ENCODE measurements at places on chromosomes 1 and 21.

DNA sequence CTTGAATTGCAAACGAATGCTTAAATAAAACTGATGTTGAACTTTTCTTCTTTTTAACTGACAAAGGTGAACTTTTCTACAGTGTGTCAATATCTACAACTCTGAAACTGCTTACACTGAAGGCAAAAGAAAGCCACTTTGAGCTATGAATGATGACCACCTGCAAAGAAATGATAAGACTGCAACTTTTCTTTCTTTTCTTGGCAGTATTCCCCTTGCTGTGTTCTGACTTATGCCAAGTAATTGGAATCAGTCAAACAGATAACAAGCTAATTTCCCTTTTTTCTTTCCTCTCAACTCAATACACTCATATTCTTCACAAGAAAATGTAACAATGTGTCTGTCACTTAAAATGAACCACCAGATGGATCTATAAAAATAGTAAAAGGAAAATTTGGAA, 588.1 kb upstream of the BRINP3 start:
- DNase-seq = no peak

- DNase-seq = no peak
These were observed 115.2 kb downstream of the TGFBR3 start for GRCh38 chr1:91770667-91771268.

GRCh38 chr1:112083487-112083886, 94.0 kb upstream of the KCND3 start:
- no peak for DNase-seq

DNA sequence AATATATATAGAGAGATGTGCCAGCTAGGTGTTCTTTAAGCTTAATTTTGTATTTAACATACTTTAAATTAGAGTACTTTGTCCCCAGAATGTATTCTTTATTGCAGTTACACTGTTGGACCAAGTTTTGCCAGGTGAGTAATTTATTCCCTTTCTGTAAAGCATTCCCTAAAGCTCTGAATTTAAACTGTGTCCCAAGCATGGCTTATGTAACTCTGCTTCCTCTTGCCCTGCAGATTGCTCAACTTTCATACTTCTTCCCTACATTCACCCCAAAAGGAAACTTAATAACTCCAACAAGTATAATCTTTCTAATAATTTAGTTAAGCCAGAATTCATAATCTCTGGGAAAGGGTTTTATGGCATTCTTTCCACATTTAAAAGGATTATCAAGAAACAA, 5.6 kb downstream of the LYPLAL1 start:
- peak; percentile 63 for DNase-seq

DNA sequence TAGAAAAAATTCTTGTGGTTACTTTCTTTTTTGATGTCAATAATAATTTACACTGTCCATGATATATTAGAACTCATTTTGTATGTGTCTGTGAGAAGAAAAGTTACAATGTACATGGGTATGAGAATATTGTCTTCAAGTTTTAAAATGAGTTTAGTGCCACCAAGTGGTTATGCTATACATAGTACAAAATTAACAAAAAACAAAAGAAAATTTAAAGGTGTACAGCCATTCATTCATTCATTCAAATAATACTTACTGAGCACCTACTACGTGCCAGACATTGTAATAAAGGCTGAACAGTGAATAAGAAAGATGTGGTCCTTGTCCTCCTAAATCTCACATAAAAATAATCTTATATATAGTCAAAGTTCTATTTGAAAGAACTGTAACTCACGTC, 27.7 kb downstream of the UCHL5 start:
- DNase-seq = no peak

DNA sequence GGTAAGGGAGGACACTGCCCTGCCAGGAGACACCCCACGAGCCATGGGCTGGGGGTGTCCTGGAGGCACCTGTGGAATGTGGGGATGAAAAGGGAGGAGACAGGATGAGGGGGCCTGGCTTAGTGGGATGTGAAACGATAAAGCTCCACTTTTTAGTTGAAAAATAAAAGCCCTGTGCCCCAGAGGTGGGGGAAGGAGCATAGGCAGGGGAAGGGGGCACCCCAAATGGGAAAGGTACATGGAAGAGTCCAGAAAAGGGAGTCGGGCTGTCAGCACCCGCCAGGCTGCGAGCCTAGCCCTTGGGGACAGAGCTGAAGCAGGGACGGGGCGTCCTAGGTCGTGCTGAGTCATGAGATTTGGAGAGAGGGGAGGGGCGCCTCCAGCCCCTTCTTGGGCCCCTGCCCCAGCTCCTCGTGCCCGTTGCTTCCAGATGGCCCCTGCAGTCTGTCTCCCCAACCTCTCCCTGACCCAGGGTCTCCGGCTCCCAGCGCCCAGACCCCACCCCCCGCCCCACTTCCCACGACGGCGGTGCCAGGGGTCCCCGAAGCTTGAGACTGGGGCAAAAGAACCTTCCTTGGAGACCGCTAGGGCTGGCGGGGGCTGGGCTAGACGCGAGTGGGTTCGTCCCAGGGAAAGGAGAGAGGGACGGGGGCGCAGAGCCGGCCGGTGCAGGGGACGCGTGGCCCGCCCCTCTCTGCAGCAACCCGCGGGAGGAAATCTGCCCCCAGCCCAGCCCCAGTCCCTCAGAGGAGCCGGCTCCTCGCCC, 795 bp downstream of the SYT2 start:
- no peak for DNase-seq

DNA sequence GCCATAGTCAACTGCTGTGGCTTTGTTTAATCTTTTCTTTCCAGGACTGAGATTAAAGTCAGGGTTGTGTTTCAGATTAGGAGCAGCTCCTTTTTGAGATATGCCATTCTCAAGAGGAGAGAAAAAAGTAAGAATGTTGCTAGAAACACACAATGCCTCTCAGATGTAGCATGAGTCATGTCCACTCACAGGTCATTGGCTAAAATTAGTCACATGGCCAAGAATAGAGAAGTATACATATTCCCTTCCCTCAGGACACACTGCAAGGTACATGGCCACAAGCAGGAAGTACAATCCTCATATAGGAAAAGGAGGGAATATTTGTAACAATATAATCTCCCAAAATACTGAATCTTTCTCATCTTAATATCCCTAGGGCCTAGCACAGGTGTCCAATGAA, 141.9 kb upstream of the PTBP2 start:
- no peak for DNase-seq

GRCh38 chr1:49060766-49061165, 284.1 kb upstream of the BEND5 start:
- no peak for DNase-seq

DNA sequence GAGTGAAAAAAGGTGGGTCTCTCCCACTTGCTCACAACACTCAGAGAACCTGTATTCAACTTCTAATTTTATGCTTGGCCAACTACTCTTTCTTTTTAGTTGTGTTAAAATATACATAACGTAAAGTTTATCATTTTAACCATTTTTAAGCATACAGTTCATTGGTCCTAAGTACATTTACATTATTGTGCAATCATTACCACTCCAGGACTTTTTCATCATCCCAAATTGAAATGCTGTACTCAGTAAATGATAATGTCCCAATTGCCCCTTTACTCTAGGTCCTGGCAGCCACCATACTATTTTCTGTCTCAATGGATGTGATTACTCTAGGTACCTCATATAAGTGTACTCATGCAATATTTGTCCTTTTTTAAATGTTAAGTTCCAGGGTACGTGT, 212.3 kb upstream of the PLXNA2 start:
- no peak for DNase-seq

DNA sequence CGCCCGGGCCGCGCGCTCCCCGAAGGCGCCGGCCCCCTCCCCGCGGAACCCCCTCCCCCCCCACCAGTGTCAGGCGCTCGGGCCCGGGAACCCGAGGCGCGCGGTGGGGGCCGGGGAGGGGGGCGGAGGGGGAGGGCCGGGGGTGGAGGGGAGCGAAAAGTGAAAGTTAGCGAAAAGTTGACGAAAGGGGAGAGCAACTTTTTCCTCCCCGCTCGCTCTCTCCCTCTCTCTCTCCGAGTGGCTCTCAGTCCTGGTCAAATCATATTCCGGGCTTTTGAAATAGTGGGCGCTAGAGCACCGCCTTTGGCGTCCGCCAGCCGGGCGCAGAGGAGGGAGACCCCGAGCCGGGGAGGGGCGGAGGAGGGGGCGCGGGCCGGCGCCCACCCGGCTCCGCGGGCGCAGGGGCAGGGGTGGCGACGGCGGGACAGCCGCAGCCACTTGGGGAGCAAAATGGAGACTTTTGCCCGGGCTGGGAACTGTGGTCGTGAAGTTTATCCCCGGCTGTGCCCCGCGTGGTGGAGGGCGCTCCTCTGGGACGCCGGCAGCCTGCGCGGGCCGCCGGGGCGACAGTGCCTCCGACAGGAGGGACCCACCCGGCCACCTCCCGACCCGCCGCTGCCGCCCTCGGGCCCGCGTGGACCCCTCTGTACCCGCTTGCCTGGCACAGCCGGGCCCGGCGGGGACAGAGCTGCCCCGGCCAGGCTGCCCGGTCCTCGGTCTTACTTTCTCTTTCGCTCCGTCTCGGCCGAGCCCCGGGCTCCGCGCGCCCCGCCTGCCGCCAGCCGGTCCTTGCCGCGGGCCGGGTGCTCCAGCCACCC, 697 bp downstream of the PRDM16 start:
- no peak for DNase-seq

DNA sequence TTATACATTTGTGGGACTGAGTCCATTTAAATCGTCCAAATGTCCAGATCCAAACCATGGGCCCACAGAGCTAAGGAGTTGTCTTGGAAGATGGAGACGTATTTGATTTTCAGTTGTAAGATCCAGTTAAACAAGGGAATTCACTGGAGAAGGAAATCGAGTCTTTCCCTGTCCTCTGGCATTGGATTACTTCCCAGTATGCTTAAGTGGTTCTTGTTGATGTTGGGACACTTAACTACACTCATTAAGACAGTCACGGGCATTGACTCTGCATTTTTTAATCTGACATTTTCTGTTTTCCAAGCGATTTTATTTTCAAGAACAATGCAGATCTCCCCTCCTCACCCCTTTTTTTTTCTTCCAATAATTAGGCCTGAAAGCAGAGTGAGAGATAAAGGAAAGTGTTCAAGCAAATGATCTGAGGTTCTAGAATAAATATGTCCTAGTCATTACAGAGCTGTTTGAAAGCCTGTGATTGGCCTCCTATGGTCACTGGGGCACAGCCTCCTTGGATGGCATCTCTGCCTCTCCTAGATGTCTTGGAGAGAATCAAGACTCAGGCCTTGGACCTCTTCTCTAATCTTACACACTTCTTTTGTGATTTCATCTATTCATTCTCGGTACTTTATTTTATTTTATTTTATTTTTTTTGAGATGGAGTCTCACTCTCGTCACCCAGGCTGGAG, 48.9 kb downstream of the CD247 start:
- no peak for DNase-seq

DNA sequence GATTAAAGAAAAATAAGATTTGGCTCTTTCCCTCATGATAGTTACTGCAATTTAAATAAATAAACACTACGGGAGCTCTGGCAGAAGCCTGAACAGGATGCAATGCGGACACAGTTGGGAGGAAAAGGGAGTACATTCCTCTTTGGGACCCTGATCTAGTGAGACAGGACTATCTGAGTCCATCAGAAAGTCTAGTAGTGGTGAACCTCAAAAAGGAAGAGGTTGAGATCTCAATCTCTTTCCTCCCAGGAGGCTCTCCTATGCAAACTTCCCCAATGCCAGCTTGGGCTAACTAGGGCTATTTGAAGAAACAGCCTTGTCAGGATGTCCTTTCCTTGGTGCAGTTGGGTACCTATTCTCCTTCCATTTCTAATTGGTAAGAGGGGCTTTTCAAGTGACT, 4.9 kb upstream of the ABCD3 start:
- no peak for DNase-seq

DNA sequence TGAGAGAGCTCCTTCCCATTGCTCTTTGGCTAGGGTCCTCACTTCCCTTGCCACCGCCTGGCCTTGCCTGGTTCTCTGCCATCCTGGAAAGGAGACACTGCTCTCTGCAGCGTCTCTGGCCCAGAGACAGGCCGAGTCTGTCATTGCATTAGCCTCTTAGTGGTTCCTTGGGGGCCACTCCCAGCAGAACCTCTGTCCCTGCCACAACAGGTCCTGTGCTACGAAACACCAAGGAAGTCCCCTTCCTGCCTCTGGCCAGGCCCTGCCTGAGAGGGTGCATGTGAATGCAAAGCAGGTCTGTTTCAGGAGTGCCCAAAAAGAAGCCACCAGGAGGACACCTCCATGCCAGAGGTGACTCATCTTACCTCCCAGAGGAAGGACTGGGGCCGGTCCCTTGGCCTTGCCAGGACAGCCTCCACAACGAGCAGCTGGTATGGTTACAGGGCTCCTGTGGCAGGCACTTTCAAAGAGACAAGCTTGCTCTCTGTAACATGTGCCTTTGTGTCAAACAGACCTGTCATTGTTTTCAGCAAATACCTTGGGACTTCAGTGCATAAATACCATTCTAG, 59.6 kb downstream of the VPS26C start:
- peak; percentile 15 for DNase-seq

GRCh38 chr1:213269829-213270228, 218.8 kb downstream of the RPS6KC1 start:
- DNase-seq = no peak

GRCh38 chr1:205224736-205225135, 3.0 kb upstream of the TMCC2 start:
- DNase-seq = no peak

DNA sequence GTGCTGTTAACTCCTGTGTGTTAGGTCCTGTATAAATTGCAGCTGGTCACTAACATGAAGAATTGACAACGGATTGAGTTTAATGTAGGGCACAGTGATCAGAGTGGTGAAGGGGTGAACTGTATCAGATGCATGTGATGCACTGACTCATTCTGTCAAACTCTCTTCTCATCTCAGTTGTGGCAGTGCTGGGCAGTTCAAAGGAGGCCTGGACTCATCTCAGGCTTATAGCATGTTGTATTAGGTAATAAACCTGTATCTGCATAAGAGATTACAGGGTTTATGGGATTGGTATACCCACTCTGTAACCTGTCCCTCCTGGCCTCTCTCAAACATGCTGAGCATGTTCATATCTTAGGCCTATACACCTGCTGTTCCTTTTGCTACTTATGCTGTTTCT, 12.4 kb upstream of the GBP3 start:
- no peak for DNase-seq
